ENCODE measurements at places on chromosomes 7 and 10. TPM values are rescaled to one million over a fixed set of nuclear protein-coding genes. Genes with fewer than 3 reads are reported as not detected.

DUSP5 gene
- 3.8 TPM for total RNA-seq

CACNA2D1 gene
- 0.91 TPM for total RNA-seq

TMEM178B gene
- total RNA-seq: not detected

DNA sequence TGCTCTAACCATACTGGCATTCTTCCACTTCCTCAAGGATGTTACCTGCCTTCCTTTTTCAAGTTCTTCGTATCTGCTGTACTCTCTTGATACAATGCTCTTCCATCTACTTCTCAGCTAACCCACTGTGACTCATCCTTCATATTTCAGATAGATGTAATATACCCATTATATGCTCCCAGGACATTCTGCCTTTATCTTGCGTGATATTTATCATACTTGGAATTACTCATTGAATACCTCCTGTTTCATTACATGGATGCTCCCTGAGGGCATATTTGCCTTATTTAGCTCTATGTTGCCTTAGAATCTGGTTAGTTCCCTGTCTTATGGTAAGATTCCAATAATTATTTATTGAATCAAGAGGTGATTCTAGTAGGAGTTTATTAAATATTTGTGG, 706.4 kb downstream of the SORCS3 start:
- no peak for DNase-seq

DNA sequence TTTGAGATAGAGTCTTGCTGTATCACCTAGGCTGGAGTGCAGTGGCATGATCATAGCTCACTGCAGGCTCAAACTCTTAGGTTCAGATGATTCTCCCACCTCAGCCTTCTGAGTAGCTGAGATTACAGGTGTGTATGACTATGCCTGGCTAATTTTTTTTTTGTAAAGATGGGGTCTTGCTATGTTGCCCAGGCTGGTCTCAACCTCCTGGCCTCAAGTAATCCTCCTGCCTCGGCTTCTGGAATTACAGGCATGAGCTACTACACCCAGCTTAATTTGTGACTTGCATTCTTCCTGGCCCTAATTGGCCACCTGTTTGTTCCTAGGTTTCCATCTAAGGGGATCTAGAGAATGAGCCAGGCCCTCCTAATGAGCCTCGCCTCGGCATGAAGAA, 9.3 kb downstream of the ARHGAP22 start:
- no peak for DNase-seq

DNA sequence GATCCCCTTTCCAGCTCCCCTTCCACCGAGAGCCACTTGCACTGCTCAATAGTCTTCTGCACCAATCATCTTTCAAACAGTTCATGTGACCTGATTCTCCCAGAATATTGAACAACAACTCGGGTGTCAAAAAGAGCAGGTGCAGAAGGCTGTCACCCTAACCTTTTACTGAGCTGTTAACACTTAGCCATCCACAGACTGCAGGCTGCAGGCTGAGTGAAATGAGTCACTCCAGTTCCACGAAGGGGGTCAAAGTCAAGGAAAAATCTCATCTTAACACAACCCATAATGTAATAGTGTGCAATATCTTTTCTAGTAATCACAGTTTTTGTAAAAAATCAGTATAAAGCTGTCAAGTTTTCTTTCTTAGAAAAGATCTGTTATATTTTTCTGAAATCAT, 63.1 kb downstream of the MTPAP start:
- no peak for DNase-seq

DNA sequence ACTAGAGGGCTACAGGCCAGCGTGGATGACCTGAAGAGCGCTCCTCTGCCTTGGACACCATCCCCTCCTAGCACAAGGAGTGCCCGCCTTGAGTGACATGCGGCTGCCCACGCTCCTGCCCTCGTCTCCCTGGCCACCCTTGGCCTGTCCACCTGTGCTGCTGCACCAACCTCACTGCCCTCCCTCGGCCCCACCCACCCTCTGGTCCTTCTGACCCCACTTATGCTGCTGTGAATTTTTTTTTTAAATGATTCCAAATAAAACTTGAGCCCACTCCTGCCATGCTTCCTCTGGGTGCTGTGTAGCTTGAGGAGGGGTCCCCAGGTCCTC, 4.5 kb downstream of the SNCG start:
- peak; percentile 36 for DNase-seq

DNA sequence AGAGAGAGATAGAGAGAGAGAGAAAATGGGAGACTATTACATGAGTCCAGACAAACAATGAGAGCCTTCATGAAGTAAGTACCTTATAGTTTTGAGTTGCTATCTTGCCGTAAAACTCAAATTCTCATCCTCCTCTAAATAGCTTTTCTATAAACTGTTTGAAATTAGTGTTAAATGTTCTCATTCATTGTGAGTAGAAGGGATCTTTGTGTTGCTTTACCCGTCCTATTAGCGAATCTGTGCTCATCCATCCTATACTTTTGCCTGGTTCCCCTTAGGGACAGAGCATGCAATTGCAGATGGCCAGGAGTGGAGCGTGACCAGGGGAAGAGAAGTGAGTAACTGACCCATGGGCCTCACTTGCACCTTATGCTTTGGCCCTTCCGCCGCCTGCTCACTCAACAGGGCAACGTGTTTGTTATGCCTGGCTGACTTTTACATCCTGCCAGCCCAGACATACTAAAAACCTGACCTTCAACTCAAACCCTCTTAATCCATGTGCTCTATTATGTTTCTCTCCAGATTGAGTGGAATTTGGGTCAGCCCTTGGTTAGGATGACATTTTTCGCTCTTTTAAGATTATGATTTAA, 244.2 kb upstream of the YAE1 start:
- no peak for DNase-seq

DNA sequence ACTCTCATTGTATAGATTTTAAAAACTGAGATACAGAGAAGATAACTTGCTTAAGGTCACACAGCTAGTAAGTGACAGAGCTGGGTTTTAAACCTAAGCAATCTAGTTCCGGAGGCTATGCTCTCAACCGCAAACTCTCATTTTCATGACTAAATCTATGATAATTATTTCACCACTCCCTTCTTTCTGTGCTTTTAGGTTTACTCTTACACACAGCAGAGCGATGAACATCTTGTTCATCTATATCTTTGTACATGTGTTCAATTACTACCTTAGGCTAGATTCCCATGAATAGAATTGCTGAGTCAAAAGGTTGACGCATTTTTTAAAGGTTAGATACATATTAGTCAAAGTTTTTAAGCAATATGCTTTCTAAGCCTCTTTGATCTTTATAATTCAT, 154.8 kb downstream of the CHN2 start:
- no peak for DNase-seq

DNA sequence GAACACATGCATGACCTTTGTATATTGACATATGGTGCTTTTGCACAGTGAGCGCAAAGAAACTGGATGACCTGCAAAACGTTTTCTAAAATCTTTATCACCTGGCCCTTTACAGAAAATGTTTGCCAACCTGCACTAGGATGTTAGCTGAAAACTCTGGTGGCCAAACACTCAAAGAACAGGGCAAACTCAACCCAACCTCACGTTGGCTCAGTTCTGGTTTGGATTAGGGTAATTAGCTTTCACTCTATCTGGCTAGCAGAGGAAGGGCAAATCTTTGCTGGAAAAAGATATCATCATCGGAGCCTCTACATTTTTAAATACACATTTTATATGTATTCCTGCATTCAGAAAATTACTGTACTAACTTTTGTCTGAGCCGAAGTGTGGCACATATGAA, 688.9 kb downstream of the PHTF2 start:
- DNase-seq: no peak

Measured in left lobe of liver (tissue), 2 donors.